Hematopoietic multipotent progenitor cell treated with erythropoietin and hydrocortisone succinate and interleukin-3 and kit ligand, for 4 days (in vitro differentiated cells): ENCODE measurements at places on chromosomes 12 and 14.
A peak's percentile ranks its signal among the peaks of the same experiment; 100 is the strongest.

DNA sequence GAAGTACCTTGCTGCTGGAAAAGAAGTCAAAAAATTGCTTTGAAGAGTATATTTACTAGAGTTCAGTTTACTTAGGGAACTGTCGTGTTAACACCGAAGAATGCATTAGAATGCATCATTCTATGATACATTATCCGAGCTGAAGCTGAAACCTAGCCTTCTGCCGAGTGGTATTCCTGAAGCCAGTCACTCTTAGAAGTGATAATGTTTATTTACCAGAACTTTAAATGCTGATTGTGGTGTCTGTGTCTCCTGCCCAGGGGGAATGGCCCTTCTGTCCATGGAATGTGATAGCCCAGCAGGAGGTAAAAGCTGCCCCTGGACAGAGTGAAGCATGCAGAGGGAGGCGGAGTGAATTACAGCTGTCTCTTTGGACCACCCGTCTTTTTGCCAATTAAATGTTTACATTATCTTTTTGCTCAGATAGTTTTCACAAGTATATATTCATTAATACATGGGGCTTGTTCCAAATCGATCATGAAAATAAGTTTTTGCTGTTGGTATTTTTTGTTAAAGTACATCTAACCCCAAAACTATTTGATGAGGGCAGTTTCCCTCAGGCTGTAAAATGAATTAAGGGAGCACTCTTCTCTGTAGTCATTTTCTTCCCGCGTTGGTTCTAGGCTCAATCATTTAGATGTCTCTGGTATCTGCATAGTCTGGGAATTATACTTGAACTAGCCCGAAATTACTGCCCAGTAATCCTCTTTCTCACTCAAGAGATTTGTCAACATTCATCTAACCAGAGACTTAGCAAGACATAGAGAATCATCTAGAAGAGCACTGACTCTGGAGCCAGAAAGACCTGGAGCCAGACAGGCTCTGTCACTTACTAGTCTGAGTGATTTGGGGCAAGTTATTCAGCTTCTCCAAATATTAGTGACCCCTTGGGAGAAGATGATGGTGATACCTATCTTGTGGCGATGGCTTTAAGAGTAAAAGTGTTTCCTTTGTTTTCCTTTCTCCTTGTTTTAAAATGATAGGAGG is 147.6 kb downstream of the CRADD start:
- no peak for DNase-seq

GRCh38 chr12:3285570-3285969 is 205.4 kb upstream of the PRMT8 start:
- DNase-seq = no peak

DNA sequence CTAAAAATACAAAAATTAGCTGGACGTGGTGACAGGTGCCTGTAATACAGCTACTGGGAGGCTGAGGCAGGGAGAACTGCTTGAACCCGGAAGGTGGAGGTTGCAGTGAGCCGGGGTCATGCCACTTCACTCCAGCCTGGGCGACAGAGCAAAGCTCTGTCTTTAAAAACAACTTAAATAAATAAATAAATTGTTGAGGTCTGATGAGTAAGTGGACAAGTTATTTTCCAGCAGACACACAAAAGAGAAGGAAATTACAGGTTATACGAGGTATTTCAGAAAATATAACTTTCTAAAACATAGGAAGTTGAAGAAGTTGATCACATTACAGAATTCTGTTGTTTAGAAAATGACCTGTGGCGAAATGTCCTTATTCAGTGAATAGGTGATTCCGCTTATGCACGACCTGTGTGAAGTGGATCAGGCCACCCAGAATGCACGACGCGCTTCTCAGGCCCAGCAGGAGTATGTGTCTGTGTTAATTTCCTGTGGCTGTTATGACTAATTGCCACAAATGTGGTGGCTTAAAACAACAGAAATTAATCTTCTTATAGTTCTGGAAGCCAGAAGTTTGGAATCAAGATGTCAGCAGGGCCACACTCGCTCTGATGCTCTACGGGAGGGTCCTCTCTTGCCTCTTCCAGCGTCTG is 38.1 kb downstream of the P2RX7 start:
- DNase-seq = no peak

DNA sequence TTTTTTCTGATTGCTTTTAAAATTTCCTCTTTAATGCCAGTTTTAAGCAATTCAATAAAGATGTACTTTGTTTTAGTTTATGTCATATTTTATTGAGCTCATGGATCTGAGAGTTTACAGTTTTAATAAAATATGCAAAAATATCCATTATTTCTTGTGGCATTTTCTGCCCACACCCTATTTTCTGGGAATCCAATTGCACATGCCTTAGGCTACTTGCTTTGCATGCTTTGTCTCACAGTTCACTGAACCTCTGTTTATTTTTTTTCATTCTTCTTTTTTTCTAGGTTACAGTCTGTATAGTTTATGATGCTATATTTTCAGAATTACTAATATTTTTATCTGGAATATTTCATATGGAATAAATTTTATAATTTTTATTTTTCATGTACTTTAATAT is 1258.0 kb downstream of the FSCB start:
- DNase-seq = no peak

- DNase-seq = peak; percentile 68
Observed at GRCh38 chr14:71933001-71933587, 865 bp downstream of the RGS6 start.

- DNase-seq = no peak
Observed at GRCh38 chr12:56657416-56658379, 11.9 kb upstream of the ATP5F1B start.

DNA sequence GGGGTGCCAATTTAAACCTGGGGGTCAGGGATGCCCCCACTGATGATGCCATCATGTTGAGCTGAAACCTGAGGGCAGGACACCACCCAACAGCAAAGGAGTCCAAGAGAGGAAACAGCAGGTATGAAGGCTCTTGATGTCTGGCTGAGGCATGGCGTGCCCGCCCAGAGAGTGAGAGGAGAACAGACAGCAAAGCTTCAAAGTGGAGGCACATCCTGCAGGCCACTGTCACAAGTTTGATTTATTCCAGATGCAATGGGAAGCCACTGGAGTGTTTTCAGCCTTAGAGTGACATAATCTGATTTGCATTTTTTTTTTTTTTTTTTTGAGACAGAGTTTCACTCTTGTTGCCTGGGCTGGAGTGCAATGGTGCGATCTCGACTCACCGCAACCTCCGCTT is 34.8 kb downstream of the IRF2BPL start:
- DNase-seq = no peak

DNA sequence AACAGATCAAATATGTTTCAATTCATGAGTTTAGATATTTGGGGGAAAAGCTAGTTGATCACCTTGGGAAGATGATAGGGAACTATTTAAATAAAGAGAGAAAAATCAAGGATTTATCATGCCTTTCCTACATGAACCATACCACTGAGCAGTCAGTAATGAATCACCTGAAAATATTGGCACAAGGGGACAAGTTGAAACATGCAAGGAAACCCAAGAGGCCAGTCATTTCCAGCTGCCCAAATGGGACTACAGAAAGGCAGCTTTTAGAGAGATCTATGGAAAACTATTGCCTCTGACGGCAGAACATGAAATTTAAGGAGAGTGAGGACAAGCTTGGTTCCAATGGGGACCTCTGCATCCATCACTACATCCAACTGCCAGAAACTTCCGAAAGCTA is 14.1 kb upstream of the ETV6 start:
- DNase-seq = no peak

DNA sequence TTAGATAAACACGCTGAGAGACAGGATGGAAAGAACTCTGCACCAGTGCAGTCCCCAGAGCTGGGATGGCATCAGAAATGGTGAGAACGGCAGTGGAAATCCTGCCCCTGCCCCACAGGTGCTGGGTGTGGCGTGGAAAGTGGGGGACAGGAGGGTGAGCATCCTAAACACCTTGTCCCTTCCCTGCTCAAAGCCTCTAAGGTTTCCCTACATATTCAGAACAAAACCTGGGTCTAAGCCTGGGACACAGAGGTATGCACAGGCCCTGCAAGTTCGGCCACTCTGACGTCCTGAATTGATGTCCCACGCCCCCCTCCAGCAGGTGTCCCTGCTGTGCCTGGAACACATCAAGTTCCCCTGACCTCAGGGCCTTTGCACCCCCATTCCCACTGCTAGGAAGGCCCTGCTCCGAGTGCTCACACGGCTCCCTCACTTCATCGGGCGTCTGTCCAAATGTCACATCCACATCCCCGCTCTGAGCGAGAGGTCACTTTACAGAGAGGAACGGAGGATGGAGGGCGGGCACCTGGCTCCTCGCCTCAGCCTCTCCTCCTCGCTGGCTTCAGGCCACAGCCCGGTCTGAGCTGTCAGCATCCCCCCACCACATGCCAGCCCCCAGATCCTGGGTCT is 38.5 kb upstream of the SFSWAP start:
- DNase-seq = no peak

GRCh38 chr12:6950811-6951540 is at the start of gene PTPN6:
PTPN6 (plus strand) TSS chr12:6951356; CDS start chr12:6951513, 157 bp downstream.
- DNase-seq = peak; percentile 95

DNA sequence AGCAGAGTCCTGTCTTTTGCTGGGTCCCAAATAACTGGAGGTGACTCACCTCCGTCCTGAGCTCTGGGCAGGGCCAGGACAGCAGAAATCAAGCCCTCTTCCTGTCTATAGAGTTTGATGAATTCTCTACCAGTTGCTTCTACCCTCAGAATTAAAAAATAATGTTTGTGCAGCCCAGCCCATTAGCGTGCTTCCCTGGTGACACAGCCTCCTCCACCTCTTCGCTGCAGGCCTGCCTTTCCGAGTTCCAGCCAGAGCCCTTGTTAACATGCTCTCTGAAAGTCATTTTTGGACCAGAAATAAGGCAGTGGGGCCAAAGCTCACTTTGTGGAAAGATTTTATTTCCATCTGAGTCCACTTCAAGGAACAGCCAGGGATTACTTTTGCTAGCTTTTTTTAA is 94.0 kb downstream of the TBX5 start:
- no peak for DNase-seq

DNA sequence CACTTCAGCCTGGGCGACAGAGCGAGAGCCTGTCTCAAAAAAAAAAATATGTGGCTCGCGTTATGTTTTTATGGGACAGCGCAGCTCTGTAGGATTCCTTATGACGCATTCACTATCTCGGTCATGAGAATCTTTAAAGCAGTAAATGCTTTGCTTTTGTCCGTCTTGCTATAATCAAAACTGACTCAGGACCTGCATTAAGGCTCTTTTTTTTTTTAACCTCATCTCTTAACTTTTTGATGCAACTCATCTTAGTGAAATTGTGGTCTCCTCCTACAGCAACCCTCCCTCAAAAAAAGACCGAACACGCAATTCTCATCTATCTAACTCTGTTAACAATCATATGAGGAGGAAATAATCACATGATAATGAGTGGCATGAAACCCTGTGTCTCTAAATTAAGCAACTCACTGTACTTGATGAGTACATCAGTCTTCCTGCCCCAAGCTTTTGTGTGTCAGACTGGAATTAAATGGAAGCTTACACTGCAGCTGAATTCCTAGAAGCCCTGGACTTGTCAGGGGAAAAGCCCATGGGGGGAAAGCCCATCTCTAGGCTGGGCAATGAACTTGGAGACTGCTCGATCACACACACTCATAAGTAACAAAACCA is 4.3 kb downstream of the P2RX4 start:
- DNase-seq = peak; percentile 72

DNA sequence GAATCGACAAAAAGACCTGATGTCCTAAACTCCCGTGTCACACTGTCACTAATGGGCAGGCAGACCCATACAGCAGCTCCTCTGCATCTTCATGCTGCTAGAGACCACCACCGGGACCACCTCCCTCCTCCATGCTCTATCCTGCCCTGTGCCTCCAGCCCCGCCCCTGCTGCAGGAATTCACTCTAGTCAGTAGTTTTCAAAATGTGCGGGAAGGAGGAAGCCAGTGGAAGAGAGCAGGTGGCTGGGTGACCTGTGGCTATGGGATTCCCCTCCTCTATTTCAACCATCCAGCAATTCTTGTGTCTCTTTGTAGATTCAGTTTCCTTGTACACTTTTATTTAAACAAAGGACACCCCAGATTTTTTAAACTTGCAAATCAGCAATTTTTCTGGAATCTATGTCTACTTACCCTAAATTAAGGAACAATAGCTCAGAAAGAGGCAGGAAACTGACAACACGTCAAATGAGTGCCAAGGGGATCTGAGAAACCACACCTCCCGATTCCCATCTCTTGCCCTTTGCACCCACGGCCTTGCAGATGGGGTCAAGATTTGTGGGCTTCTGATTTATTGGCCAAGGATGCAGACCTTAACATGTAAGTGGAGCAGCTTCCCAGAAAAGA is 20.4 kb upstream of the MAP1LC3B2 start:
- no peak for DNase-seq

GRCh38 chr12:14239350-14239934 is 126.0 kb upstream of the ATF7IP start:
- peak; percentile 89 for DNase-seq

- peak; percentile 19 for DNase-seq
Observed at GRCh38 chr12:95790917-95791849, 619 bp upstream of the NTN4 start.

DNA sequence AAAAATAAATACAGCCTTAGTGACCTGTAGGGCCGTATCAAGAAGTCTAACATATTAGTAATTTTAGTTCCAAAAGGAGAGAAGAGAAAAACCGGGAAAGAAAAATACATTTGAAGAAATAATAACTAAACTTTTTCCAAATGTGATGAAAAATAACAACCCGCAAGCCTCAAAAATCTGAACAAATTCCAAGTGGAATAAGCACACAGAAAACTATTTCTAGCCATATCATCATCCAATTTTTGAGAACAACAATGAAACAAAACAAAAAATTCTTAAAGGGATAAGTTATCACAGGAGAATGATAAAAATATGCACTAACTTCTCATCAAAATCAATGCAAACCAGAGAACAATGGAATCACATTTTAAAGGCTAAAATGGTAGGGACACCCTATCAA is 198.1 kb upstream of the PLXNC1 start:
- no peak for DNase-seq

GRCh38 chr14:21990116-21990515 is 316.5 kb upstream of the OR4E1 start:
- peak; percentile 58 for DNase-seq

DNA sequence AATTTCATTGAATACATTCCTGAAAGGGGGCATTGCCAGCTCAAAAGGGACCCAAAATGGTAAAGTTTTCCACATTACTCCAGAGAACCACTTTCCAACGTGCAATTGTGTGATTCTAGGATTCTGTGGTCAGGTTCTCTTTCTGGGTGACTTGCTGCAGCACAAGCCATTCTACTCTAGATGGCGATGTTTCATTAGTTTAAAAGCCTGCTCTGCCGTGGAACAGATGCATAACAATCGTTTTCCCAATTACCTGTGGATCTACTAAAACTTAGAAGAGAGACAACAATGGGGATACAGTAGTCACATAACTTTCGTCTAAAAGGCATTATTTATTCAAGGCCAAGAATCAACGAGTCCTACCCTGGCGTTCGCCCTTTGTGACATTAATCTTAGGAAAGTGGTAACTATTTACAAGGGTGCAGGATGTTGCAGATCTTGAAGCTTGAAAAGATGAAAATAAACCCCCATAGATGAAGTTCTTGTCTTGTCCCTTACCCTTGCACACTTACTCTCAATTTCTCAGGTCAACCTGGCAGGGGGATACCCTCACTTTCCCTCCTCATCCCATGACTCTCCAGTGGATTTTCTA is 400.9 kb downstream of the SNAPC1 start:
- DNase-seq = peak; percentile 69
